Iris pigment epithelial cell (primary cell): ENCODE measurements at places on chromosomes 1 and 21.

- DNase-seq: peak; percentile 38
Measured at GRCh38 chr1:206419783-206420182, 50.5 kb upstream of the IKBKE start.

GRCh38 chr21:36508948-36509347 is 29.0 kb upstream of the CLDN14 start:
- no peak for DNase-seq

DNA sequence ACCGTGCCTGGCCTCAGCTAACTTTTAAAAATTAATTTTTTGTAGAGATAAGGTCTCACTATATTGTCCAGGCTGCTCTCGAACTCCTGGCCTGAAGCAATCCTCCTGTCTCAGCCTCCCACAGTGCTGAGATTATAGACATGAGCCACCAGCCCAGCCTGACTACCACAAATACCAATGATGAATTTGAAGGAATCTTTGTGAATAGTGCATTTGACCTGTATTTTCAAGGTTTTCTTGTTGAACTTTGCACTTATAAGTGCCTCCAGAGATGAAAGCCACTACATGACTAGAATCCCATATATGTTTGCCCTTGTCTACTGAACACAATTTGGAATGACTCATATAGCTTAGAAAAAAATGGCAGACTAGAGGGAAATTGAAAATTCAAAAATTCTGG is 297.3 kb downstream of the NFIA start:
- no peak for DNase-seq

DNA sequence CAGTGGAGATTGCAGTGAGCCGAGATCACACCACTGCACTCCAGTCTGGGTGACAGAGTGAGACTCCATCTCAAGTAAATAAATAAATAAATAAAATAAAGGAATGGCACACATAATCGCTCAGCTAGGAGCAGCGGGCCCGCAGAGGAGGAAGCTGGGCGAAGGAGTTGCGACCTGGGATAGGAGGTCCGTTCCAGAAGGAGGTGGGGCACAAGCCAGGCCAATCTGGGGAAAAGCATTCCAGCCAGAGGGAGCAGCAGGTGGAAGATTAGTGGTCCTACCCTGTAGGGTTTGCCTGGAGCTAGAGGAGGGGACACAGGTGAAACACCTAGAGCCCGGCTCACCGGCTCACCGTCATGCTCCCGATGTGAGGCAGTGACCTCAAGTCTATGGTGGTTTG is 40.3 kb upstream of the CASZ1 start:
- DNase-seq: no peak

DNA sequence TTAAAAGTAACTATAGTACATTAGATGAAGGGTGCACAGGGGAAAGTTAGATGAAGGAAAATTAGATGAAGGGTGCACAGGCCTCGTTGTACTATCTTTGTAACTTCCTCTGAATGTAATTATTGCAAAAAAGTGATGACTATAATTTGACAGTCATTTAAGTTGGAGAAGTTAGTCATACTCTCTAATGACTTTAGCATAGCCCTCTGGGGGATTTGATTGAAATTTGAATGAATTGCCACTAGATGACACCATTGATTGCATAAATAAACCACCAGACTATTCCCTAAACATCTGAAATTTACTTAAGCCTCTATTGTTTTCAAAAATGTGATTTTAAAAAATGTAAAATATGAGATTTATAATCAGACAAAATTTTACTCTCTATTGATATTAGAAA is 102.6 kb downstream of the TPR start:
- no peak for DNase-seq

DNA sequence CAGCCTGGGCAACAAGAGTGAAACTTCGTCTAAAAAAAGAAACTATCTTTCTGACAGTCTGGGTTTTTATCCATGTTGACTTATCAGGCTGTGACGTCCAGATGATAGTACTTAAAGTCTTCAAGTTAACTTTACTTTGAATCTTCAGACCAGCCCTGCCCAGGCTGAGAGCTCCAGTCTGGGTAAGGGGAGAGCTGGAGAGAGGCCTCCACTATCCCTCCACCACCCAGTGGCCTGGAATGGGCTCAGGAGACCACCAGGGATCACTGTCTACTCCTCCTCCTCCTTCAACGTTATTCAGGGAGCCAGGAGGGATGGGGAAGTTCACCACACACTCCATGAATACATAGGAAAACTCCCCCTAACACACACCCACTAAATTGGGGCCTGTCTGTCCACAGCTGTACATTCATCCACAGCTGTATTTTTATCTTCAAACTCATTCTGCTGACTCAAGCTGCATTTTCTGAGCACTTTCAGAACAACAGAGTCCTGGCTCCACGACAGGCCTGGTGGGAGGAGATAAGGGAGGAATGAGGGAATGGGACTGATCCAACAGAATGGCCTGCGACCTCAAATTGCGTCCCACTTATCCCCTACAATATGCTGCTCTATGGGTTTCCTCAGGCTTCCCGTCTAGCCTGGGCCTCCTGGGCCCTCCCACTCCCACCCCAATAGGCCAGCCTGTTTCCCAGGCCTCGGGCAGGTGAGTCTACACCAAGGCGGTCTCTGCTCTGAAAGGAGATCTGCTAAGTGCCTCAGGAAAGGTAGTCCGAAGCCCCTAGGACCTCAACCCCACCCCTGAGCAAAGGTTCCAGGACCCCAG is 1.8 kb downstream of the SLC45A3 start:
- peak; percentile 29 for DNase-seq
